ENCODE measurements at places on chromosomes 5 and 9. TPM values are rescaled to one million over a fixed set of nuclear protein-coding genes. Genes with fewer than 3 reads are reported as not detected.

Gene MATR3
- total RNA-seq, result 179 TPM

Gene EMB
- total RNA-seq, result not detected

Gene TMEM171
- total RNA-seq, result not detected

Gene GLRA1
- total RNA-seq, result not detected

Gene BNIP1
- 14.9 TPM for total RNA-seq

Gene FBP2
- total RNA-seq, result not detected

Gene BTNL8
- total RNA-seq, result 0.13 TPM

Gene NR5A1
- 0.16 TPM for total RNA-seq

Gene GARIN3
- not detected for total RNA-seq

Gene WDR38
- total RNA-seq, result not detected

Gene ACSL6
- total RNA-seq, result not detected

DNA sequence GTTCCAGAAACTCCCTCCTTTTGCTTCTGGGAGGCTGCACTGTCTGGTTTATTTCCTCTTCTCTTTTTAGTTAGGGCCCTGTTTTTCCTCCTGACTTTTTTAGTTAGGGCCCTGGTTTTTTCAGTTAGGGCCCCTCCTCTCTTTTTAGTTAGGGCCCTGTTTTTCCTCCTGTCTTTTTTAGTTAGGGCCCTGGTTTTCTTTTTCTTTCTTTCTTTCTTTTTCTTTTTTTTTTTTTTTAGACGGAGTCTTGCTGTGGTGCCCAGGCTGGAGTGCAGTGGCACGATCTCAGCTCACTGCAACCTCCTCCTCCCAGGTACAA, 15.1 kb downstream of the GSN start:
- no peak for DNase-seq

DNA sequence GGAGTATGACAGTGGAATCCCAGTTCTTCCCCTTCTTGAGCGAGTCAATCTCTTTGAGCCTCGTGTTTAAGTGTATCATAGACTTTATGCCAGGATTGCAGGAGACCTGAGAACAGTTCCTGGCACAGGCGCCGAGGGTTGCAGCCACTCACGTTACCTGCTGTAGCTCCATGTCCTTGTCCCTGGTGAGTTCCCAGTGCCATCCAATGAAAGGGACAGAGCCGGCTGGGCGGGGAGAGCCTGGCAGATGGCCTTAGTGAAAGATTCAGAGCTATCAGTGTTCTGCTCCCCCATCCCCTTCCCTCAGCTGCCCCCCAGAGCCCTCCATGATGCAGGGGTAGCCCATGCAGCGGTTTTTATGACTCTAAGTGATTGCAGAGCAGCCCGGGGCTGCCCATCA, 554.0 kb downstream of the BNC2 start:
- no peak for DNase-seq

GRCh38 chr5:77322406-77322805, 111.9 kb downstream of the PDE8B start:
- no peak for DNase-seq

GRCh38 chr5:61289241-61289640, 42.8 kb upstream of the ZSWIM6 start:
- no peak for DNase-seq

GRCh38 chr5:113381791-113382190, 53.0 kb downstream of the TSSK1B start:
- DNase-seq, result no peak

DNA sequence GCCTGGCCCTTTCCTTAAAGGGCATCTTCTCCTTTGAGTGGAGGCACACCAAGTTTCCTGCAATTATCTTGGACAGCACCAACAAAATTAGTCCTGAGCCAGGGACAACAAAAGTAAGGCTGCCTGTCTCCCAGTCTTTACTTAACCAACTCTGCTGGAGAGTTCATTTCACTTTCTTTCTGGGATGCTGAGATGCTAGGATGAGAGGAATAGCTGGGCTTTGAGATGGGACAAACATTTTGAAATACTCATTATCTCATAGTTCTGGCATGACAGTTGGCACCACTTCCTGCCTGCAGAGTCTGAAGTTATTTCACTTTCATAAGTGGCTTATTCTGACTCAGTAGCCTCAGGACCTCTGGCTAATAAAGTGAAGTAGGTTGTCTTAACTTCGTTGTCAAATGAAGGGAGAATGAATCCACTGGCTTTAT, 157.0 kb downstream of the C9orf152 start:
- no peak for DNase-seq

DNA sequence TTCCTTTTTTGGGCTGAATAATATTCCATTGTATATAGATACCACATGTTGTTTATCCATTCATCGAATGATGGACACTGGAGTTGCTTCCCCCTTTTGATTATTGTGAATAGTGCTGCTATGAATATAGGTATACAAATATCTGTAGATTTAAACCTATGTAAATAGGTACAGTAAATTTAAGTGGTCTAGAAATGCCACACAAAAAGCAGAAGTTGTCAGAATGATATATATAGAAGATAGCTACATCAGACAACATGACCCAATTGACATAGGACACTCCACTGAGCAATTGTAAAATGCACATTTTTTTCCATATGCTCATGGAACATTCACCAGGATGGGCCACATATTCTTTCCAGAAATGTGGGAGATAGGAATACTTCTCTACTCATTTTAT, 77.6 kb downstream of the SMIM15 start:
- no peak for DNase-seq

- DNase-seq, result peak; percentile 64
Observed at GRCh38 chr9:125296843-125297372, 35.3 kb downstream of the GAPVD1 start.

DNA sequence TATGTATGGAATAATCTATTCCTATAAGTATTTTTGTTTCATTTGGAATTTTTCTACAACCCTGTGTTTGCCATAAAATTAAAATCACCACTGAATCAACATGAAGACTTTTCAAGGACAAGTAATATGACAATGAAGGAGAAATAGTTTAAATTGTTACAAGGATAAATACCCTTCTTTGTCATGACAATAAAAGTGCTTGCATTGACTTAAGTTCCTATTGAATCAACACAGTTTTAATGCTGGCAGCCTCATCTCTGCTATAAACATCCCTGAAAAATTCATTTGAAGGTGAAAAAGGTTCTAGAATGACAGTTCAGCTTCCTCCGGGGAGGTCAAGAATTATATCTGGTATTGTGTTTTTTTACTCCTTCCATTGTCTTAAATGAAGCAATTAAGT, 1105.1 kb upstream of the CDH9 start:
- DNase-seq, result no peak

- DNase-seq, result no peak
Observed at GRCh38 chr9:27787891-27788290, 214.6 kb upstream of the C9orf72 start.

- peak; percentile 43 for DNase-seq
Observed at GRCh38 chr5:148913985-148914431, 87.6 kb downstream of the ADRB2 start.

GRCh38 chr5:13477118-13477737, 467.3 kb downstream of the DNAH5 start:
- DNase-seq, result no peak

DNA sequence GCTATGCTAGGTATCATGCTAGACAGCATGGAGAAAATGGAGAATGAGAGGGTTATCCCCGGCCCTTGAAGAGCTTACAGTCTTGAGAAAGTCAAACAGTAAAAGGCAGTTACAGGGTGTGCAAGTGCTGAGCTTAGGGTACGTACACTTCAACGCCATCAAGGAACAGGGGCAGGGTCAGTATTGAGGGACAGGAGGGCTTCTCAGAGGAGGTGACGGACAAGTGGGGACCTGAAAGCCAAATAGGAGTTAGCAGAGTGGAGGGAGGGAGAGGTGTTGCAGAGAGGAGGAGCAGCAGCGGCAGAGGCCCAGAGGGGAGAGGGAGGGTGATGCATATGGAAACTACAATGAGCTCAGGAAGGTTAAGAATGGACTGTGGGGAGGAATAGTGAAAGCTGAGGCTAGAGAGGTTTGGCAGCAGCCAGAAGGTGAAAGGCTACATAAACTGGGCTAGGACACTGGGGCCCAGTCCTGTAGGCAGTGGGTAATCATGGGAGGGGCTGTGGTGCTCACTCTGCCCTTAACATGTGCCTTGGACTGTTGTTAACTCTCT, 88.0 kb downstream of the NRG2 start:
- DNase-seq, result no peak

DNA sequence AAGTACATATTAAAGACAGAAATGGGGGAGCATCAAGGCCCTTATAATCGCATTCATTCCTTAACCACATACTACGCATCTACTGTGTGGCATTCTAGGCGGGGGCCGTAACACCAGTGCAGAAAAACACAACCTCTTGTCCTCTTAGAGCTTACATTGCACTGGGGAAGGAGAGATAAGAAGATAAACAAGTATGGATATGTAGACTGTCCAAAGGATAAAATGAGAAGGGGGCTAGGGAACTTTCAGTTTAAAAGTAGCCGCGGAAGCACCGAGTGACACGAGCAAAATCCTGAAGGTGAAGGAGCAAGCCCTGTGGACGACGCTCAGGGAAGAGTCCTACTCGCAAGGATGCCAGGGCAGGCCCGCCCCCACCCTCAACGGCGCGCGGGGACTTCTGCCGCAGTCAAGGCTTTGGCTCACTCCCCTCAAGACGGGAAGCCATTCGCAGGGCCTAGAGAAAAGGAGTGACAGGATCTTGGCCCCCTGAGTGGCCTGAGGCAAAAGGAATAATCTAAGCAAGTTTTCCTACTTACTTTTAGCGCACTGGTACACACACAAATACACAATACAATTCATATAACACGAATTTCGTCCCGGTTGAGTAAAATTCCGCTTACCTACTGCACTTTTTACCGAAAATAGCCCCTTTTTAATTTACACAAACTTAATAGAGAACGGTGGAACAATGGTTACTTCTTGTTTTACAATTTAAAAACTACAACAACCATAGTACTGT, 1.3 kb upstream of the NIPBL start:
- peak; percentile 67 for DNase-seq

GRCh38 chr9:120729791-120730241, 15.5 kb upstream of the MEGF9 start:
- no peak for DNase-seq

DNA sequence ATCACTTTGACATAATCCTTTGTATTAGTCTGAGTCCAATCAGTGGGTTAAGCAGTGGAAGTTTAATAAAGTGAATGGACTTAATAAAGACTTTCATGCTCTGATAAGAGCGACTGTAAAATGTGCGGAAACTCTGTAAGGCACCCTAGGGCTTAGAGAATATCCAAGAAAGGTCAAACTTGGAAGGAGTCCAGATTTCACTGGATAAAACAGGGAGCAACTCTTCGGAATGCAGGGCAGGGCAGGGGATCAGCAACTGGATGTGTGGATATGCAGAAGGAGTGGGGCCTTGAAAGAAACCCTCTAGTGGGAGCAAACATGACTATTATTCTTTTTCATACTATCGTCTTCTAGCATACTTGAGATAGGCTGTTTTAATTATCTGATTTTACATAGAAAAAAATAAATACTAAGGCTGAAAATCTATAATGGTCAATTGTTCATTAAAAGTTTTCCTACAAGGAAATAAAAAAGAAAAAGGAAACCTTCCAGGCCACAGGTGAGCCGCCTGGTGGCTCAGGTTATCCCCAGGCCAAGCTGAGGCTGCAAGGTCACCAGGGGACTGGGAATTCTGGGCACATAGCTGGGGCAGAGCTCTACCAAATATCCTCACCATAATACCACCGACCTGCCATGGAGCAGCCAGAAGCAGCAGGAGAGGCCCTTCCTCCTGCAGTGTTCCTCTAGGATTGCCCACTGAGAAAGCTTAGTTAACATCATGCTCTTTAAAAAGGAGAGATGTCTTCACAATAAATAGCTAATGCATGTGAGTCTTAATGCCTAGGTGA, 46.3 kb upstream of the CCDC112 start:
- peak; percentile 91 for DNase-seq

- DNase-seq, result no peak
Observed at GRCh38 chr5:143514616-143515335, 111.3 kb upstream of the NR3C1 start.

DNA sequence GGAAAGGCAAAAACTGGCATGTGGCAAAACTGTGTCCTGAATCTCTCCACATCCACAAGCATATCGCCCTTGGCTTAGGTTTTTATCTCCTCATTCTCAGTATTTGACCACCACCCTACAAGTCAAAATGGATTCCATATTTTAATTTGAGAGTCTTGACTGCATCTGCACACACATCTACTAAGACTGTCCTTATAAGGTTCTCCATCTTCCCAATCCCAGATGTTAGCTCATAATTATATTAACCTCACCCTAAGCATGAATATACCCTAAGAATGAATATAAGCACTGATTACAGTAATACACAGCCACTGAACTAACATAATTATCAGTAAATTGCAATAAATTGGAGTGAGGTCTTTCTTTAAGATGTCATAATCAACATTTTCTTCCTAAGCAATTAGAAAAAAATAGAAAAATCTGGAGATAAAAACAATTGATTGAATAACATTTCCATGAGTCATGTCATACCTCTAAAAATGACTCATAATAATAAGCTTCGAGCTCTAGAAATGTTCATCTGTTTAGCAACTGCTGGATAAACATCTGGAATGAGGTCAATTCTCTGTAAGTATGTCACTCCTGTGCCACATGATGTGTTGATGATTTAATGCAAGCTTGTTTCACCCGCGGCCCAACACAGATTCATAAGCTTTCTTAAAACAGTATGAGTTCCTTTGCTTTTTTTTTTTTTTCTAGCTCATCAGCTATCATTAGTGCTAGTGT, 39.9 kb upstream of the PAM start:
- DNase-seq, result peak; percentile 27

DNA sequence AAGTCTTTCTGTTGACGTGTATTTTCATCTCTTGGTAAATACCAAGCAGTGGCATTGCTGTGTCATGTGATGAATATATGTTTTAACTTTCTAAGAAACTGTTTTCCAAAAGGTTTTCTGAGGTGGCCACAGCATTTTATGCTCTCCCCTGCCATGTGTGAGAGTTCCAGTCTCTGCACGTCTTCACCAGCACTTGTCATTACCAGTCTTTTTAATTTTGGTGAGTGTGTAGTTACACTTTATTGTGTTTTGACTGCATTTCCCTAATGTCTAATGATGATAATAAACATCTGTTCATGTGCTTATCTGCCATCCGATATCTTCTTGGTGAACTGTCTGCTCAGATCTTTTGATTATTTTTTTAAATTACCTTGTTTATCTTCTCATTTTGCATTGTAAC, 27.4 kb upstream of the GADD45G start:
- DNase-seq, result no peak

GRCh38 chr5:37757980-37758582, 81.8 kb downstream of the GDNF start:
- DNase-seq, result peak; percentile 22

DNA sequence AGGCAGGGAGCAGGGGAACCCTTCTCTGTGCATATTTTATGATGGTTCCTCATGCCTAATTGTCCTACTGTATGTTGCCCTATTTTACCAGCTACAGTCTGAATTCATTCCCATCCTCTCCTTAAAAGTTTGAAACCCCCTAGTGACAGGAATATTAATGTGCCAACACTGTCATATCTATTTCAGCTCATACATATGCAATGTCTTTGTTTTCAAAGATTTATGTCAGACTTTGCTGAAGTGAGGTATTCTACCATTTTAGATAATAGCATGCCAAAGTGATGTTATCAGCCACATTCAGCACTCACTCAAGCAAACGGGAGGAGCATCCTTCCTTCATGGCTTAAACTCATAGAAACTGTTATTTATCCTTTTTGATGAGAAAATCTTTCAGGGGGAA, 696.5 kb downstream of the NR2F1-AS1 start:
- no peak for DNase-seq
